ENCODE measurements at places on chromosomes 13 and 19.

DNA sequence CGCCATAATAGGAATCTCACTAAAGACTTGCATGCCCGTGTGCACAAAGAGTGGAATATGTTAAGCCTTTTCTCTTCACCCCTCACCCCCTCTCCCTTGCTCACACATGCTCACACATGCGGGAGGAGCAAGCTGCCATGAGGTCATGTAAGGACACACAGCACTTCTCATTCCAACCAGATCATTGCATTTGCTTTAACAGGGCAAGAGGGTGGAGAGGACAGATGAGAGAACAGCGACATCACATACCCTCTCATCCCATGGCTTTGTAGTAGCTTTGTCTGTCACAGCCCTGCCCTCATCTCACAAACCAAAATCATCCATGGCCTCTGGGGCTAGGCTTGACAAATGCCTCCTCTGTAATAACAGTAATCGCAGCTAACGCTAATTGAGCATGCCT, 145.6 kb upstream of the FRY start:
- DNase-seq: no peak

DNA sequence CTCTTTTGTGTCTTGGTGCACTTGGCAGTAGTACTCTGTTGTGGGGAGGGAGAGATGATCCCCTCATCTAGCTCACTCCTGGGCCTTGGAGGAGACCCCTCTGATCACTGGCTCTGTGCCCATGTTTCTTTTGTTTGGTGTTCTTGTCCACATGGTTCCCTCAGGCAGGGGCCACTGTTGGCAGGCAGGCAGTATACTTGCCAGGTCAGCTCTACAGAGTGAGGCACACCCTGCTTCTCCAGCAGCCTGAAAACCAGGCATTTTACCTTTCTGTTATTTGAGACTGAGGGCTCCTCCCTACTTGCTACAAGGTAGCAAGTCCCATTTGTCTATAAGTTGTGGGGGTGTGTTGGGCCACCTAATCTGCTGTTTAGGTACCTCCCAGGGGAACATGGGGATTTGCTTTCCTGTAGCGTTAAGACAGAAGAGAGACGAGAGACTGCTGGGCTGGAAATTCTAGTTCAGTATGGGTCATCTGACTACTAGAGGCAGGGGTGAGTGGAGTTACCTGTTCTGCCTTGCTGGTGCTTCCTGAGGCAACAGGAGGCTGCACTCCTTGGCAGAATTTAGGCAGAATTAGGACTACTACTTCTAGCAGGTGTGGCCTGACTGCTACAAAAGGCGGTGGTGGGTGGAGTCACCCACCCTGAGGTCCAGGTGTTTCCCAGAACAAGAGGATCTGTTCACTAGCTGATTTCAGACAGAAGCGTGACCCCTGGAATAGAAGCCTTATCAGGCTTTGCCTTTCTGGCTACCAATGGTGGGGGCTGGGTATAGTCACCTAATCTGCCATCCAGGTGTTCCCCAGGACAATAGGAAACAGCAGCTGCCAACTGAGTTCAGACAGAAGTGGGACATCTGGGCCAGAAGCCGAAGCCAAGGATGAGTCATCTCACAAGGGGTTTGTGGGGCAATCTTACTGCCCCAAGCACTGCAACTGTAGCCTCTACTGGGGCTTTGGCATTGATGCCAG, 843.0 kb upstream of the ATXN8OS start:
- DNase-seq: no peak

DNA sequence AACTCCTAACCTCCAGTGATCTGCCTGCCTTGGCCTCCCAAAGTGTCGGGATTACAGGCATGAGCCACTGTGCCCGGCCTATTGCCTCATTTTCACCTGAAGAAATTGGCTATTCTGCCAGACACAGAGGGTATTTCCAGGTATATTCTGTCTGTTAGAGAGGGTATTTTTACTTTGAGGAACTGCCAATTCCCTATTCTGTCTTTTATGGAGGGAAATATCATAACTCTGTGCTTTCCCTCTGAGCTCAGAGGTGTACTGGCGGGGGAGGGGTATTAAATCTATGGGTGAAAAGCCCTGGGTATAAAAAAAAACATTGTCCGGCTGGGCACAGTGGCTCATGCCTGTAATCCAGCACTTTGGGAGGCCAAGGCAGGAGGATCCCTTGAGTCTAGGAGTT, 24.8 kb downstream of the TSKS start:
- DNase-seq: peak; percentile 75

DNA sequence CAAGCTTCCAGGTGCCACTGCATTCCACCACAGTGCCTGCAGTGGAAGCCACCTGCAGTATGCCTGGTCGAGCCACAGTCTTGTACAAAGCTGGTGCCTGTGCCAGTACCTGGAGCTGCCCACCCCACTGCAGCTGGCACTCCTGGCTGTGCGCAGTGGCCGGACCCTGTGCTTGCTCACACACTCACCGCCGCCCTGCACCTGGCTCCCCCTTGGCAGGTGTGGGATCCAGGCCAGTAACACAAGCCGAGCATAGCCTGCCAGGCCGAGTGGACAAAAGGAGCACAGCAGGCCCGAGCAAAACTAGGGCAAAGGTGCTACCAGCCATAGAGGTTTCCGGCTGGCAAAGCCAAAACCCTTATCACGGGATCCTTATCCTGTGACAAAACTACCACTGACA, 18.5 kb downstream of the UGGT2 start:
- DNase-seq: no peak

DNA sequence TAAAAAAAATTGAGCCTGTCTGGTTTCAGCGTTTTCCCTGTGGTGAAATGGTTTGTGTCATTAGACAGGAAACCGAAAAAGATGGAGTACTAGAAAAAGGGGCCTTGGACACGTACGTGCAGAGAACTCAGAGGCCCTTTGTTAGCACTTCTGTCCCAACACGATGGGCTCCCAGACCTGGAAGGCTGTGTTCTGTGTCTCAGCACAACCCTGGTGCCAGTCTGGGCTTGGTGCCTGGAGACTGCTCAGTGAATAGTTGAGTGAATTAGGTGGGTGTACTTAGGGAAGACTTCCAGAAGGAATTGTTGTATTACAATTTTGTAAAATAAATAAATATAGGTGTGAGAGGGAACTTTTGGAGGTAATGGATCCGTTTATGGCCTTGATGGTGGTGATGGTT, 8.7 kb downstream of the ZNF71 start:
- no peak for DNase-seq

DNA sequence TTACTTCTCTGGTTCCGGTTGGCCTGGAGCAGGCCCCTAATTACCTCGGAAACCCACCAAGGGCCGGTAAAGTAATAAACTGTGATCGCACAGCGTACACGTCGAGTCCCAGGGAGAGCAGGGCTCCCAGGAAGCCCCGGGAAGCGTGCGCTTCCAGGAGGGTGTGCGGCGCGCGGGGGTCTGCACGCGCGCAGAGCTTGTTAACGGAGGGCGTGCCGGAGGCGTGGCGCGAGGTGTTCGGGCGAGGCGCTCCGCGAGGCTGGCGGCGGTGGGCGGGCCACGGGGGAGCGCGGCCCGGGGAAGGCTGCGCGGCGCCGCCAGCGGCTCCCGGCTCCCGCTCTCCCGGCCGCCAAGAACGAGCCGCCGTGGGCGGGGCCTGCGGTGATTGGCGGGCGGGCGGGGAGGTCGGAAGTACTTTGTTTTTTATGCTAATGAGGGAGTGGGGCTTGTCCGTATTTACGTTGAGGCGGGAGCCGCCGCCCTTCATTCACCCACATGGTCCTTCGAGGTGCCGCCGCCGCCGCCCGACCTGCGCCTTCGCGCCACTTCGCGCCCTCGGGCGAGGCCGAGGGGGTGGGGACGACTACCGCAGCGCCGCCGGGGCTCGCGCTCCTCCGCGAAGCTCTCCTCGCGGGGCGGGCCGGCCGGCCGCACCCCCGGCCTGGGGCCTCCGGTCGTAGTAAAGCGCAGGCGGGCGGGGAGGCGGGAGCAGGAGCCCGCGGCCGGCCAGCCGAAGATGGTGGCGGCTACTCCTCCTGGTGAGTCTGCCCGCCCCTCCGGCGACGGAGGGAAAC, at the start of gene MIR17HG:
MIR17HG (plus strand) TSS at position 486 of the 794 bp plus-strand sequence.
- peak; percentile 88 for DNase-seq

- DNase-seq: peak; percentile 94
Observed at GRCh38 chr19:11339254-11340098, at the start of gene RAB3D. TSS of gene RAB3D (minus strand) at chr19:11339657. CDS start at chr19:11337399, 2,258 bp downstream.

GRCh38 chr13:30918662-30919405, 12.8 kb downstream of the MEDAG start:
- no peak for DNase-seq

DNA sequence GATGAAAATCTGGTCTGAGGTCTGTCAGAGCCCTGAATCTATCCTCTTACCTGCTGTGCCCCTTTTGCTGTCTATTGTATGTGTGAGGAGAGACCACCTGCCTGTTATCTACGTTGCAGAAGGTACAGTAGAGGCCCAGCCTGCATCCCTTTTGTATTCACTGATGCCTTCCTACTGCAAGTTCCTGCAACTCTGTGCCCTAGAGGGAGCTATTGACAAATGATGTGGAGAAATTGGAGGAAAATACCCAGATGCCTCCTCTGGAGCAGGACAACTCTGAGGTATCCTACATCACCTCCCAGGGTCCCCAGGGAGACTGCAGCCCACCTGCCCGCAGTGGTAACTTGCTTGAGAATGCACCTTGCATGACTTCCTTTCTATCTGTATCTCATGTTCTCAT, 33.7 kb downstream of the SIAH3 start:
- DNase-seq: no peak

GRCh38 chr13:30113983-30114570, 193.3 kb downstream of the KATNAL1 start:
- no peak for DNase-seq

DNA sequence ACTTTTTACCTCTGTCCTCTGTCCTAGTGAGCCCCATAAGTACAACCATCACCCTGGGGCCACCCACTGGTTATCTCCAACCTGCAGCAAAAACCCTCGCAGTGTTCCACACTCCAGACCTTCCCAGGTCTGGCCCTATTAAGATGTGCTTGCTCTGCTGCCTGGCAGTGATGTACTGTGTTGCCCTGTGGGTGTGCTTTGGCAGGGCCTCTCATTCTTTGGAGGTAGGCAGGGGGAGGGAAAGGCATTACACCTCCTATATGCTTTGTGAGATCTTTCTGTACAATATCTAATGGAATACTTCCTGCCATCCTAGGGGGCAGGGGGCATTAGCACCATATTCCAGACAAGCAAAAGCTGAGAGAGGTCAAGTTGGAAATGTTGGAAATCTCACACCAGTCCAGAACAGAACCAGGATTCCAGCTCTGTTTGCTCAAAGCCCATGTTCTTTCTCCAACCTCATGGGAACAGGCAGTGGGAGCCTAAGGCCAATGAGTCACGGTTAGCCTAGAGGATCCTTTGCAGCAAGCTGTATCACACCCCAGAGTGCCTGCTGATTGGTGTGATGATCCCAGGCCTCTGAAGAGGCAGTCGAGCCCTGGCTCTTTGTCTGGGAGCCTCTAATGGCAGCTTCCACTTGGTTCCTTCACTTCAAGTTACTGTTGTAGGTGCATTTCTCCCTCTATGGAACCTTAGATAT, 59.7 kb upstream of the UBL3 start:
- DNase-seq: no peak

DNA sequence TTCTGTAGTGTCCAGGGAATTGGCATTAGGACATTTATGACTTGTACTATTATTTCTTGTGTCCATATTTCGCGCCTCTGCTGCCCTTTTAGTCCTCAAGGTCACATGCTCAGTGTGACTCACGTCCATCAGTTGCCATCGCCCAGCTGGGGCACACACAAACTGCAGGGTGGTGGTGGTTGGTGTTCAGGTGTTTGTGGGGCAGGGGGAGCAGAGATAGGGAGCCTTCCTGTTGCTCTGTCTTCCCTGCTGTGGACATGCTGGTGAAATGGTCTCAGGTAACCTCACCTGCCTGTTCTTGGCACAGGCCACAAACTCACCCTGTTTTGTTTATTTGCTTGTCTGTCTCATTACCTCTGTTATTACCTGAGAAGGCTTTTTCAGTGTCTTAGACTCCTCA, 22.4 kb downstream of the PRR12 start:
- peak; percentile 23 for DNase-seq

- no peak for DNase-seq
Observed at GRCh38 chr13:31248965-31249539, 49.3 kb downstream of the B3GLCT start.

GRCh38 chr13:45933203-45933908, 81.8 kb upstream of the SIAH3 start:
- no peak for DNase-seq

DNA sequence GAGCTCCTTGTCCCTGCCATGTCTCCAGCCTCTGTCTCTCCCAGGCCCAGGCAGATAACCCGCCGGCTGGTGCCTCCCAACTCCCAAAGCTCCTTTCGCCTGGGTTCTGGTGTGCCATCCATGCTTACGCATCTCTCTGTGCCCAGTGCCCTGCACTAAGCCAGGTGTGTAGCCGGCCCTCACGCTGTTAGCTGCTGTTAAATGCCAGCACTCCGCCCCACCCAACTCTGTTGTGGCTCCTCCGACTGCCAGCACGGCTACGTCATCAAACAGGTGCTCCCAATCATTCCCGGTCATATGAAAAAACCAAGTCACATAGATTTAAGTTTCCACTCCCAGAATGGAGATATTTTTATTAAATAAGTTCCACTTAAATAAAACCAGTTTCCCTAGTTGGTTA, 7.0 kb upstream of the HSPH1 start:
- DNase-seq: no peak

DNA sequence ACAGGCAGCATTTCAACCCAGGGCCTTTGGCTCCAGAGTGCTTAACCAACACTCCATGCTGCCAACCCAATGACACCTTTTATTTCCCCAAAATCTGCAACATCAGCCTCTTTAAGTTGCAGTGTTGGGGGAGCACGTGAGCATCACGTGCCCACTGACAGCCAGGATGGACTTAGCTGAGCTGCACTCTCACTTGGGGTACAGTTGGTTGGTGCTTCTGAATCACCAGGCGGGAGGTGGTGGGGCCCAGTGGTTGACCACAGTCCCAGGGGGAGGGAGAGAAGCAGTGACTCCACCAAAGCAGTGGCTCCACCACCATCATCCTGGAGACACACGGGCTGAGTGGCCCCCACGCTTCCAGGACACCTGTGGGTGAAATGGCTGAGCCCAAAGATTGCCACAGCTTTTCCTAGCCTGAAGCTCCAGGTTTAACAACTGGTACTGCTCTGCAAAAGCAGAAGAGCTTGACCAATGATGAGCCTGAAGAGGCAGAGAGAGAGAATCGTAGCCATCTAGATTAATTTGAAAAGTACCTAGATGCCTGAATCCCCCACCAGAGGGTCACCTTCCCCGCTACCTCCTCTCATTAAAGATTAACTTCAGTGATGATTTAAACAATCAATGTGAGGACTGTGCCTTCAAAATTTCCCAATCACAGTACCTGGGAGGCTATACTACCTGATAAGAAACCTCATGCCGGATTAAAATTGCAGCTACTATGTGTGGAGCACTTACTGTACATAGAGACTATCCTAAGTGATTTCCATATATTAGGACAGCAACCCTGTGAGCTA, 193.8 kb downstream of the FOXO1 start:
- no peak for DNase-seq

DNA sequence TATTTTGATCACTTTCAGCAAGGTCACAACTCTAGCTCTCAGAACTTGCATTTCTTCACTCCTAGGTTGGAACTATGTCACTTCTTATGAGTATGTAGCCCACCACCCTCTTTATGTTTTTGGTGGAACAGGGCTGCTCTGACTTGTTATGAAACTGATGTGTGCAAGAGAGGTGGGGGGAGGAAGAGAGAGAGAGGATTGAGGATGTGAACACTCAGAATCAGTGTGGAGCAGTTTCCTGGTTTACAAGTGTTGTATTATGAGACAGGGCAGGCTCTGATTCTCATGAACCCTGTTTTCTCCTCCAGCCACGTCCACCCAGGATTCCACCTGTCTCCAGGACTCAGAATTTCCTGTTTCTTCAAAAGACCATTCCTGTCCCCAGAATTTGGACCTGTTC, 16.1 kb downstream of the ZNF317 start:
- DNase-seq: no peak

- DNase-seq: peak; percentile 33
Observed at GRCh38 chr19:4690361-4690760, 20.2 kb upstream of the MYDGF start.

GRCh38 chr19:48319647-48320541, 5.5 kb upstream of the EMP3 start:
- peak; percentile 56 for DNase-seq

All from inflammatory macrophage treated with lipopolysaccharide for 1 hour (primary cell).